ENCODE measurements at places on chromosomes 11 and 22.

- no peak overlapping the region for H3K4me3 ChIP-seq
- no peaks in the 10 kb centered on the region for H3K36me3 ChIP-seq
- H3K27ac ChIP-seq, result no peak overlapping the region
- H3K4me1 ChIP-seq, result peaks cover 17% of the 10 kb centered on the region
- DNase-seq, result no peak
These were observed 4.2 kb downstream of the LGR4 start for GRCh38 chr11:27468209-27468994.

GRCh38 chr11:130882138-130882551 lies 34.1 kb downstream of the SNX19 start:
- H3K4me3 ChIP-seq, result no peak overlapping the region
- no peaks in the 10 kb centered on the region for H3K27me3 ChIP-seq
- peaks cover 24% of the 10 kb centered on the region for H3K36me3 ChIP-seq
- peak overlapping the region; percentile 68 for H3K27ac ChIP-seq

DNA sequence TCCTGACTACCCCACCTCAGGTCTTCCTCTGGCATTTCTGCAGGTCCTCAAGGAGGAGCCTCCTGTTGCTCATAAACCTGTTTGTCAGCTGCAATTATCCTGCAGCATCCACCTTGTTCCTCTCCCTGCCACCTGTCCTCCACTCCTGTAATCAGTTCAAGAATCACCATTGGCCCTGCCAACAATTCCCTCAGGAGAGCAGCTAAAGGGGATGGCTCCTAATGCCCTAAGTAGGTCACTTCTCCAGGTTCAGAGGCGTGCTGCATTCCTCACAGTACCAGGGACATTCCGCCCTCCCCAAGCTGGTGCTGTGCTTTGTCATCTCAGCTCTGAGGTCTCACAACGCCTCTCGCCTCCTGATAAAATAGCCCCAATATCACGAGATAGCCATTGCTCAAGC lies 2.1 kb downstream of the CLDN25 start:
- H3K27ac ChIP-seq, result no peak overlapping the region
- DNase-seq, result no peak
- no peaks in the 10 kb centered on the region for H3K4me1 ChIP-seq
- H3K4me3 ChIP-seq, result no peak overlapping the region
- peaks cover 15% of the 10 kb centered on the region for H3K27me3 ChIP-seq

GRCh38 chr11:20631519-20632168 lies 32.2 kb downstream of the SLC6A5 start:
- no peaks in the 10 kb centered on the region for H3K4me1 ChIP-seq
- H3K27ac ChIP-seq, result no peak overlapping the region
- no peak for DNase-seq
- peaks cover 4% of the 10 kb centered on the region for H3K27me3 ChIP-seq
- H3K36me3 ChIP-seq, result no peaks in the 10 kb centered on the region
- no peak overlapping the region for H3K4me3 ChIP-seq

DNA sequence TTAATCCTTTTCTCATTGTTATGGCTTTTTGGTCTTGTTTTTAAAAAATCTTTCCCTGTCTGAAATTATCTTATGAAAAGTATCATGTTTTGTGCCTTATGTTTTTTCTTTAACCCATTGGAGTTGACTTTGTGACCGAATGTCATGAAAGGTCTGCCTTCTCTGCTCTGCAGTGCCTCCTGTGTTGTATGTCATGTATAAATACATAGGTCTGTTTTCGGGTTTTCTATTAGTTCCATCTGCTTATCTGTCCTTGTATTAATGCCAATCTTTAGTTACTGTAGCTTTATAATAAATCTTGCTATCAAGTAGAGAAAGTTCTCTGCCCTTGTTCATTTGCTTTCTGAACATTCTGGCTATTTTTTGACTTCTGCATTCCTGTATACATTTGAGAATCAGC lies 73.0 kb downstream of the ZBTB44 start:
- H3K4me1 ChIP-seq, result peaks cover 28% of the 10 kb centered on the region
- peaks cover 15% of the 10 kb centered on the region for H3K36me3 ChIP-seq
- H3K4me3 ChIP-seq, result no peak overlapping the region
- H3K27me3 ChIP-seq, result no peaks in the 10 kb centered on the region
- no peak overlapping the region for H3K27ac ChIP-seq
- no peak for DNase-seq

DNA sequence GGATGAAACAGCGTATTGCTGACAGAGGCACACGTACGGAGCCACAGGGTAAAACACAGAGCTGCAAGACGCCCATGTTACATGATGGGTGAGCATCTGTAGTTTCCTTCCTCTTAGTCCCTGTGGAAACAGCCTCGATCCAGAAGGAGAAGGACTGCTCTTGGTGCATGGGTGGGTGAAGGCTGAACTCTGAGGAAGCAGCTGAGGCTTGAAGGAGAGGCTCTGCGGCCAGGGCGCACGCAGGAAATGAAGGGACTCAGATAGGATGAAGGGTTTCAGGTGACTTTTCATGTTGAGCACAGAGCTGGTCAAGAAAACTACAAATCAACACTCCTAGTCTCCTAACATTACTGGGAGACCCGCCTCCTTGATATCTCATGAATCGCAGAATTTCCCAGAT lies 65.7 kb upstream of the ADA2 start:
- H3K4me1 ChIP-seq, result peaks cover 19% of the 10 kb centered on the region
- no peaks in the 10 kb centered on the region for H3K36me3 ChIP-seq
- H3K27me3 ChIP-seq, result peaks cover 2% of the 10 kb centered on the region
- H3K4me3 ChIP-seq, result no peak overlapping the region
- no peak overlapping the region for H3K27ac ChIP-seq

DNA sequence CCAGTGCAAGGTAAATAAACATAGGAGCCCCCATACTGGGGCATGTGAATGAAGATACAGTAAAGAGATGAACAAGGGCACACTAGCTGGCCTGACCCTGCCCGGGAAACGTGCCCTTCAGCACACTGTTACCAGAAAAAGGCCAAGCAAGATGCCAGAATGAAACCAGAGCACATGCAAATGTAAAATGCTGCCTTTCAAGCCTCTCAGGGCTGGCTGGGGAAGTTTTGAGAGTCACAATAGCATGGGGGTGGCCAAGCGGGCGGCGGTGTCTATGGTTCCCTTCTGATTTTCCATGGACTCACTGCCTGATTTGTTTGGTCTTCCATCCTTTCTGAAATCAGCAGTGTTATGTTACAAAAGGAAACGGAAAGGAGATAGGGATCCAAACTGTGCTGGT lies 18.9 kb upstream of the SUSD2 start:
- peaks cover 5% of the 10 kb centered on the region for H3K36me3 ChIP-seq
- no peaks in the 10 kb centered on the region for H3K27me3 ChIP-seq
- DNase-seq, result no peak
- H3K27ac ChIP-seq, result peak overlapping the region; percentile 59
- no peak overlapping the region for H3K4me3 ChIP-seq

GRCh38 chr22:17703811-17704210 lies 65.3 kb downstream of the BCL2L13 start:
- H3K27me3 ChIP-seq, result no peaks in the 10 kb centered on the region
- peaks cover 23% of the 10 kb centered on the region for H3K4me1 ChIP-seq
- no peak for DNase-seq
- H3K27ac ChIP-seq, result no peak overlapping the region
- H3K4me3 ChIP-seq, result no peak overlapping the region
- peaks cover 21% of the 10 kb centered on the region for H3K36me3 ChIP-seq

DNA sequence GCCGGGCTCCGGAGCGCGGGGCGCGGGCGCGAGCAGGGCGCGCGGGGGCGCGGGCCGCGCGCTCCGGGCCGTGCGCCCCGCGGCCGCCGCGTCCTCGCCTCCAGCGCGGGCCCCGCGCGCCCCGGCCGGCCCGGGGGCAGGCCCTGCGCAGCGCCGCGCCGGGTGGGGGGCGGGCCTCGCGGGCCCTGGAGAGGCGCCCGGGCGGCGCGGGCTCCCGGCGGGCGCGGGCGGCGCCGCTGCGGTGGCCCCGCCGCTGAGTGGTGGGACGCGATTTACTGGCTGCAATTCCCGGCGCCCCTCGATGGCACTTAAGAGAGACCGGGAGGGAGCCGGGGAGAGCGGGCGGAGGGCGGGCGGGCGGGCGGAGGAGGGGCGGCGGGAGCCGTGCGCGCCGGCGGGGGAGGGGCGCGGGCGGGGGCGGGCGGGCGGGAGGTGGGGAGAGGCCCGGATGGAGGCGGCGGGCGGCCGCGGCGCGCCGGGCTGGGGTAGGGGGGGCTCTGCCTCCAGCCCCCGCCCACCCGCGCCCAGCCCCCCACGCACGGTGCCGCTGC lies 73.2 kb upstream of the TCF20 start:
- no peaks in the 10 kb centered on the region for H3K36me3 ChIP-seq
- H3K27ac ChIP-seq, result no peak overlapping the region
- no peak overlapping the region for H3K4me3 ChIP-seq
- no peak for DNase-seq
- H3K4me1 ChIP-seq, result peaks cover 9% of the 10 kb centered on the region

DNA sequence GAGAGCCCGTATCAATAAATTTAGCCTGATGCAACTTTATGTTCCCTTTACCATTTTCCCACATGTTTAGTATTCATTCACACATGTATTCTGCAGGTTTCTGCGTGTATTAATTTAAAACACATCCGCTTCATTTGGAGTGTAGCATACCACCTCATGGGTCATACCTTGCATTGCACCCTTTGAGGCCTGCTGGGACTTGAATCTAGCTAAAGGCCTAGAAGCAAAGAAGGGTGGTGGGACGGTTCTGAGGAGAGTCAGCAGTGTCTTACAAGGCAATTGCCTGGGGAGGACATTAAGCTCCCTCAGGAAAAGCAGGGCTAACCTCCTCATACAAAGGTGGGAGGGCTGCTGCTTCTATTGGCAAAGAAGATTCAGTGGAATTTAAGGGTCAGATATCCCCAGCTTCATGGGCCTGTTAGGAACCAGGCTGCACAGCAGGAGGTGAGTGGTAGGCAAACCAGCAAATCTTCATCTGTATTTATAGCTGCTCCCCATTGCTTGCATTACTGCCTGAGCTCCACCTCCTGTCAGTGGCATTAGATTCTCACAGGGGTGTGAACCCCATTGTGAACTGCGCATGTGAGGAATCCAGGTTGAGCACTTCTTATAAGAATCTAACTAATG lies 15.9 kb upstream of the SNX19 start:
- H3K4me1 ChIP-seq, result no peaks in the 10 kb centered on the region
- no peak overlapping the region for H3K4me3 ChIP-seq
- no peaks in the 10 kb centered on the region for H3K36me3 ChIP-seq
- H3K27me3 ChIP-seq, result peaks cover 5% of the 10 kb centered on the region
- no peak overlapping the region for H3K27ac ChIP-seq
- no peak for DNase-seq

- H3K27ac ChIP-seq, result no peak overlapping the region
- no peak overlapping the region for H3K4me3 ChIP-seq
- peaks cover 4% of the 10 kb centered on the region for H3K27me3 ChIP-seq
- H3K4me1 ChIP-seq, result peaks cover 10% of the 10 kb centered on the region
- no peaks in the 10 kb centered on the region for H3K36me3 ChIP-seq
These were observed 73.2 kb downstream of the KIAA1671 start for GRCh38 chr22:25025491-25026400.

DNA sequence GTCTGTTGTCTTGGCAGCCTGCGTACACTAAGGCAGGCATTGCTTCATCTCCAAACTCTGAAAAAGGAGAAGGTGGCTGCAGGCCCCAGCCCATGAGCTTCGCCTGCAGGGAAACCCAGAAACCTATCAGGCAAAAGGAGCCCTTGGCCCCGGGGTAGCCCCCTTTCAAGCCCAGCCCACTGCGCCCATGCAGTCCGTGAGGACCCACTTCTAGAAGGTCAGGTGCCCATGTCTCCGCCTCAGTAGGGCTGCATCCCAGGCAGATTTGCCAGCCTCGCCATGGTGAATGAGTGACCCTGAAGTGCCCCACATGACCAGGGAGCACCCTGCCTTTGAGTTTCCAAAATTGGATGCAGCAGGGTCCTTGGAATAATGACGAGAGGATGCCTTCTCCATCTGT lies 1158.4 kb downstream of the BRD1 start:
- H3K4me3 ChIP-seq, result no peak overlapping the region
- DNase-seq, result no peak
- no peaks in the 10 kb centered on the region for H3K36me3 ChIP-seq
- no peaks in the 10 kb centered on the region for H3K4me1 ChIP-seq
- no peak overlapping the region for H3K27ac ChIP-seq

DNA sequence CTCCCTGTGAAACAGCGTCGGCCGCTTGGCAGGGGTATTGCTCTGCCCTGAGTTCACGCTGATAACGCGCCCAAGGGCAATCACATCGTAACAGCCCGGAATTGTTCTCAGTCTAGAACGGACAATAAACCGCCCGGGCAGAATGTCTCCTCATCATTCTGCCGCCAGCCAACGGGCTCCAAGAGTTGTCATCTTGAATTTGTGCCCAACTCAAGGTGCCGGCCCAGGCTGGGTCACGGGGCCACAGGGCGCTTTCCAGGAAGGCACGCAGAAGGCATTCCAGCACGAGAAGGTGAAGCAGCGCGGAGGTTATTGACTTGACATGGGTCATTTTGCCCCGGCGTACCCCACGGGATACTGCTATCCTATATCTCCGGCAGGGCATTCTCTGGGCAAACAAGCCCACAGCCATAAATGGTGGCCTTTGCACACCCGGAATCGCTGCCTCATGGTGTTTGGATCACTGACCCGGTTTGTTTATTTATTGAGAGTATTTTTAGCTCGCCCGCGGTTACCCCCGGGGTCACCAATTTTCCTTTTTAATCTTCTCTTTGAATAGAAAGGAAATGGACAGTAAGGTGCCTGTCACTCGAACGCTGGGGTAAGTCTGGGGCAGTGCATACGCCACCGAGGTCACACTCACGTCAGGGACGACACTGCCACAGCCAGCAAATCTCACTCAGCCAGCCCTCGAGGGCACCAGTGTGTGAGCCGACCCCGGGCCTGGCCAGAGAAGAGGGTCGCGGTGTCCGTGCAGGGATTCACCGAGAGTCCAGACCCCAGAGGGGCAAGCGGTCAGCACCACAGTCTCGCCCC lies 72.4 kb upstream of the FGF3 start:
- no peaks in the 10 kb centered on the region for H3K36me3 ChIP-seq
- no peaks in the 10 kb centered on the region for H3K4me1 ChIP-seq
- no peak overlapping the region for H3K4me3 ChIP-seq
- no peak for DNase-seq
- H3K27me3 ChIP-seq, result peaks cover 28% of the 10 kb centered on the region

DNA sequence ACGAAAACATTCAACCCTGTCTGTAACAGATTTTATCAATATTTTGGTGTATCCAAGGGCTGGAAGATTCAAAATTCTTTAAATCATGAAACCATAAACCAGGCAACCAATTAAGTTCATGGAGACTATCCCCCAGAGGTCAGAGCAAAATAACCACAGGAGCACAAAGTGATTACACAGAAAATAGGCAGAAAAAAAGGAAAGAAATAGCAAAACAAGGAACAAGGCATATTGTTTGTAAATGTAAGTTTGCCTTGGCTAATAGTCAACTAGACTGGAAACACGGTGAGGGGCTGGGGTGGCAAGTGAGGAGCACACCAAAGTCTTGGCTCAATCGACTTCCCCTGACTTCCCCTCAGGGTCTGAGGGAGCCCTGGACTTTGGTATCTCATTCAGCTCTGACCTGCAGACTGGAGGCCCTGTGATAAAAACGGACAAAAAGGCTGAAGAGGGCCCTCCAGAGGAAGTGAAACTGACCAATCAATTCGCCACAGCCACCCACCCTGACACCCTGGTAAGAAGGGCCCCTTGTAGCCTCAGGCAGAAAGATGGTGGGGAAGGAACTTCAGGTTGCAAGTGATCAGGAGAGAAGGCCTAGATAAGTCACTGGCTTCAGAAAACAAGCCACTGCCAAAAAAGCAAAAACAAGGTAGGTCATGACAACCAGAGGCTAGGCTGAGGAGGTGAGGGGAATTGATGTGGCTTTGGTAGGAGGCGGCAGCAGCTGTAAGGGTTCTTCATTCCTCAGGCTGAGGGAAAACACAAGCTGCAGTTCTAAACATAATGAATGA lies 1.8 kb downstream of the SIK3 start:
- H3K36me3 ChIP-seq, result peaks cover 12% of the 10 kb centered on the region
- no peaks in the 10 kb centered on the region for H3K27me3 ChIP-seq
- H3K4me3 ChIP-seq, result peak overlapping the region; percentile 98
- H3K27ac ChIP-seq, result peak overlapping the region; percentile 95
- peak; percentile 40 for DNase-seq
- peaks cover 73% of the 10 kb centered on the region for H3K4me1 ChIP-seq

All from activated naive CD8-positive, alpha-beta T cell treated with anti-CD3 and anti-CD28 coated beads, Interleukin-2, amount 50 U/mL, for 24 hours (primary cell).